Stimulated activated CD4-positive, alpha-beta T cell treated with anti-CD3 and anti-CD28 coated beads, TNF-alpha, amount 100 ng/mL, for 4 hours (primary cell): ENCODE measurements at places on chromosomes 7 and 10.

- no peak for DNase-seq
These were observed 37.1 kb downstream of the FAM53B start for GRCh38 chr10:124707144-124707467.

DNA sequence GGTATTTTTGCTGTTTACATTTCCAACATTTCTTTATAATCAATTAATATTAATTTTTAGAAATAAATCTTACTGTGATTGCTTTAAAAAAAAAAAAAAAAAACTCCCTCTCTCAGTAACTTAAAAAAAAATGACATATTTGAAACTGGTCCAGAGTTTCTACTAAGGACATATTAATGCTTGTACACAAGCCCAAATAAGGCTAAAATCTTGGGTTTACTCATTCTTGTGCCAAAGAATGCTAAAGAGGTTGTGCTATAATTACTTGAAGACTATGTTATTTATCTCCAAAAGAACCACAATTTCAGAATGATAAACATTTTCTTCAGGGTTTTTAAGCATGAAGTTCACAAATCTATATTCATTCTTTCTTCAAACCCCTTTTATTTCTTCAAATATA, 39.4 kb upstream of the PHF14 start:
- no peak for DNase-seq

GRCh38 chr7:150941351-150942000, 36.6 kb downstream of the KCNH2 start:
- no peak for DNase-seq

- no peak for DNase-seq
These were observed 44.2 kb upstream of the LRRC4 start for GRCh38 chr7:128075242-128076095.

DNA sequence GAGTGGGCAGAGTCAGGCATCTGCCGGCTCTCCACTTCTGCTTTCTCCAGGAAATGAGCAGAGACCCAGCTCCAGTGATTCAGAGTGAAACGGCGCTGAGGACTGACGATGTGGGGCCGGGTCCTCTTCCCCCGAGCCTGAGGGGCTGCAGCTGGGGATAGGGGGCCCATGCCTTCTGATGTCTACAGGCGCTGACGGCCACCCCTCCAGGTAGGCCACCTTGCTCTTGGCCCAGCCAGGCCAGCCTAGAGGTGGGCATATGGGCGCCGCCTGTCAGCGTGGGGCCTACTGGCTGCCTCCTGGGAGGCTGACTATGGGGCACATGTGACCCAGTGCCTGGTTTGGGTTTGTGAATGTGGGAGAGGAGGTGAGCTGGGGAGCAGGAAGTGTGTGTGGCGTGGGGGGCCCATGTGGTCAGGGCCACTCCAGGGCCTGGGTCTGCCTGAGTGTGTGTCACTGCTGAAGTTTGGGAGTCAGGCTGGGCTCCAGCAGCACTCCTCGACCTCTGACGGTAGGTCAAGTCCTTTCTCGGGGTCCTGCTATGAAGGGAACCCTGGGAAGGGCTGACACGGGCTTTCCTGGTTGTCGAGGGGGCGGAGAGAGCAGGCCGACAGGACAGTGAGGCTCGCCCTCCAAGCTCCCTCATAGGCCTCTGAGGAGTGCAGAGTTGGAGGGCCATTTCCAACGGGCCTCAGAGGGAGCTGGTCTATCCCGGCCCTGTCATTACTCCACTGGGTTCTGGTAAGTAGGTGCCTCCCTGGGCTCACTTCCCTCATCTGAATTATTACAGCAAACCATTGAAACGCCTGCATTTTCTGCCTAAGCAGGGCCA, at the start of gene WDFY4:
WDFY4 (plus strand) TSS at position 82 of the 832 bp plus-strand sequence. CDS start 24,860 bp downstream, outside the sequence.
- DNase-seq: no peak

DNA sequence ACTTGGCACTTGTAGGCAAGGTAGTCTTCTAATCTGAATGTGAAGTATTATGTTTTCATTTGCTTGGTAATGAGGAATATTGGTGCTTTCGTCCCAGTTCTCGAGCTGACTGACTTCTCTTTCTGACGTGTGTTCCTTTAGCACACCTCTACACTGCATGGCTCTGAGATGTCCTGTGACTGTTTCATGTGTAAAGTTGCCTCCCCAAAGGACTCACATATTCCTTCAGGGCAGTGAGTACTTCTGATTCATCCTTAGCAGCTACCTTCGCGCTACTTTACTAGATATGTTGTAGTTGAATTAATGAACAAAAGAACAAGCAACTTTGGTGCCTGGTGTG, 113.7 kb downstream of the EGFR start:
- no peak for DNase-seq

- DNase-seq: no peak
These were observed 1074.1 kb downstream of the XPNPEP1 start for GRCh38 chr10:108849186-108849585.

DNA sequence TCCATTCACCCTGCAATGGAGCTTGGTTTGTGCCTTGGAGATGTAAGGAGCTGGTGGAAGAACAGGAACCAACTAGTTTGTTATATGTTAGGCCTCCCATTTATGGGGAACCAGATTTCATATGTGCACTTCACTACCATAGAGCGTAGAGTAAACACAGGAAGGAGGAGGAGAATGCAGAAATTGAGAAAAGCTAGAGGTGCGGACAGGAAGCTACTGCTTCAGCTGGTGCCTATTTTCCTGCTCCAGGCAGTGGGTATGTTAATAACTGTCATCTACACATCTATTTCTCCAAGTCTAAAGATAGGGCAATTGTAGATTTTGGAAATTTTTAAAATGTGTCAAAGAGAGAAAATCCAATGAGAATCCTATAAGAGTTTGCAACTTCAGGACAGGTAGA, 482.2 kb downstream of the PLXDC2 start:
- DNase-seq: no peak

GRCh38 chr10:26624006-26624405, 73.5 kb upstream of the PDSS1 start:
- DNase-seq: no peak

DNA sequence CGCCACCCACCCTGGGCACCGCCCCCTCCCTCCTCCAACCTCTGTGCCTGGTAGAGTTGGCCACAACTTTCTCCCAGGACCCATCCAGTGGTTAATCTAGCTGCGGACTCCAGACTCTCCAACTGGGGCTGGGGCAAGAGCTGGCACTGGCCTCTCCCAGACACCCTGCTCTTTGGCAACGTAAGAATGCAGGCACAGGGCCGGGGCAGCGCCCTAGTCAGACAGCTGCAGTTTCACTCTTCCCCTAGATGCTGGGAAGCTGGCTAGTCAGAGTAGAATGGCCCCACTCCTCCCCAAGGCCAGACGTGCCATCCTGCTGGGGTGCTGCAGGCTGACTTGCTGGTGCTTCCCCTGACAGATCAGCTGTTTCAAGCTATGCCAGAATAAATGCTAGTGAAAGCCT, 22.1 kb downstream of the HSPA12A start:
- no peak for DNase-seq

- no peak for DNase-seq
These were observed 148.3 kb downstream of the USP6NL start for GRCh38 chr10:11463111-11463510.

- no peak for DNase-seq
These were observed 100.5 kb downstream of the PRKAG2 start for GRCh38 chr7:151776446-151776845.

GRCh38 chr7:112414855-112415490, 35.3 kb upstream of the IFRD1 start:
- no peak for DNase-seq

GRCh38 chr7:22612776-22613175, 112.8 kb upstream of the STEAP1B start:
- no peak for DNase-seq

DNA sequence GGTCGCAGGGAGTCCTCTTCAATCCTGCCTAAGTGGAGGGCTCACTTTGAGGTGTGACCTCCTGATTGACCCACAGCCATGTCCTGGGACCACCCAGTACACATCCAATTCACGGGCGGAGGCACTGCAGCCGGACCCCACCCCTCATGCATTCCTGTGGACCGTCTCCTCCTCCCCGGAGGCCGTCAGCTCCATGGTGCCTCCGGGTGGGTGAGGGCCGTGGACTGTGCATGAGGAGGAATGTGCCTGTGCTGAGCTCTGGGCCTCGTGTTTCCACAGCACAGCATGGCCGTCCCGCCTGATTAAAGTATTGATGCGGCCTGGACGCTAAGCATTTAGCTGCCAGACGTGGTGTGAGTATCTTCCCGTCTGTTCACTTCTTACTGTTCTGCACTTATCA, 52.8 kb downstream of the CFAP46 start:
- DNase-seq: no peak

DNA sequence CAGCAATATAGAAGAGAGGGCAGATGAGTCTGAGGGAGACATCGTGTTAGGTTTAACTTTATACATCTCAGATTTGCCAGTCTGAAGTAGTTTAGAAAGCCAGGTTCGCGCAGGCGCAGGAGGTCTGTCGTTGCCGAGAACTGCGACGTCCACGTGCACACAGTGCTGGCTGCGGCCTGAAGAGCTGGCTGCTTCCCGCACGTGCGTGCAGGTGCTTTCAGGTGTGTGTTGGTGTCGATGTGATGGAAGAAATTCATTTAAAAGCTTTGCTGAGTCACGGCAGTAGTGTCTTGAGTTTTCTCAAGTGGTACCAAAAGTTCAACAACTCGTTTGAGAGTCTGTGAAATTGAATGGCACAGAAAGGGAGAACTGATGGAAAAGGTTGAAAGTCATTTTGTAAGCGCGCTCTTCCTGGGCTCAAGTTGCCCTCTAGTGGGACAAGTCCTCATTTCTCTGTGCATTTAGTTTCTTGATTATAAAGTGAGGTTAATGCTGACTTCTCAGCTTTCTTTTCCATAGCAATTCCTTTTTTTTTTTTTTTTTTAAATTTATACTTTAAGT, 18.6 kb downstream of the WDR37 start:
- DNase-seq: no peak

DNA sequence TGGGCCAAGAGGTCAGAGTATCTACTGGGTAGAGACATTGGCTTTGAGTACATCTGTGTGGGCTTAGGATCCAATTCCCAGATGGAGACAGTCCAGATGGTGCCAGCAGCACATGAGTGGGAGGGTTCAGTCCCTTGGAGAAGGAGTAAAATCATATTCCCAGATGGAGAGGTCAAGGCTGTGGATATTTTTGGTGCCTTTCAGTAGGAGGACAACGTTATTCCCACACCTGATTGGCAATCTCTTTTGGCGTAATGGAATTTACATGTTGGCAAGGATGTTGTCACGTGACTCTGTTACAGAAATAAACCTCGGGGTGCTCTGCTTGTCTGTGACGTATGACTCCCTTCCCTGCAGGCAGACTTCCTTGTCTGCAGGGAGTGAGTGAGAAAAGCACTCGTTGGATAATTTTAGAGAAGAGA, 27.6 kb downstream of the NPS start:
- DNase-seq: no peak

GRCh38 chr7:43701500-43701854, 27.8 kb downstream of the COA1 start:
- DNase-seq: no peak

DNA sequence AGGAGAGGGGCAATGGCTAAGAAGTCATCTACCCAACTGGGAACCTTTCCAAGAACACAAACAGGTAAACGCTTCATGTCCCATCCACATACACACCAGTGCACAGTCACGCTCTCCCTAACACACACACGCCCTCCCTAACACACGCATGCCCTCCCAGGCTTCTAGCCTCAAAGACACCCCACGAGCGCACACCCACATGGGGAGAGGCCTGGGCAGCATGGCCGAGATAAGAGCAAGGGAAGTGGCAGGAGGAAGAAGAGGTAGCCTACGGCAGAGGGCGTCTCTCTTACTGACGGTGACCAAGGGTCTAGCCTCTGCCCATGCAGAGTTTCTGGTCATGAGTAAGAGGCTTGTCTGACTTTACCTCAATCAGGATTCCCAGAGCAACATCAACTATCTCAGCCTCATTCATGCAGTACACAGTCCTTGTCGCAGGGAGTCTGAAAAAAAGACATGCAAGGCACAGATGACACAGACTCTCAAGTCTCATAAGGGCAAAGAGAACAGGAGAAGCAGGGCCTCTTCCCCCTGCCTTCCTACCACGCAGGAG, 3.1 kb downstream of the CYREN start:
- DNase-seq: no peak

GRCh38 chr7:15086131-15086611, 183.6 kb upstream of the DGKB start:
- DNase-seq: no peak

DNA sequence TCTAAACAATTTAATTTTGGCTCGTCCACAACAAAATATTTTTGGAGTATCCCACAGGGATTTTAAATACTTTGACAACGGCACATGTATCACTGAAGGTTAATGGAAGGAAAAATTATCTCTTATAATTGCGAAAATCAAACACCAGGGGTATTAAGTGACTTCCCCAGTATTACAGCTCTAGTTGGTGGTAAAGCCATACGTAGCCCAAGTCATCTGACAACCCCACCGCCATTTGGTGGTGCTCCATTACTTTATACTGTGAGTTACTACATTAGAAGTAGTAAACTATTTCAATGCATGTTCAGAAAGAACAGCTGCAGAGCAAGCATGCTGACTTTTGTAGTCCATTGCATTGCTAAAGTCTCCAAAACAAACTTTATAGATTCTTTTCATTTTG, 179.7 kb downstream of the HGF start:
- no peak for DNase-seq

- no peak for DNase-seq
These were observed 14.8 kb upstream of the CD36 start for GRCh38 chr7:80623503-80624252.

DNA sequence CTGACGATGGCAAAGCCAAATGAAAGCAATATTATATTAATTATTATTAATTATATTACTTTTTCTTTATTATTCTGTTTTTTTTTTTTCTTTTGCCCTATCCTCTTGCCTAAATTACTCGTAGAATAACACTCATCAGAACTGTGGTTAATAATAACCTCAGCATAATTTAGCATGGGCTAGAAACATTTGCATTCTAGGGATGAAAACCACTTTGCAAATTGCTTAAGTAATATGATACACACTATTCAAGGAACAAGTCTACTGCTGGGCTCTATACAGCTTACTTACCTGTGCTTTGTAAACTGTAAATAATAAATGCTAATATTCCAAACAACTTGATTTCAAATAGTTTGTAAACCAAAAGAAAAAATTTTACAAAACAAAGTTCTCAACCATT, 375.8 kb downstream of the HGF start:
- DNase-seq: no peak

GRCh38 chr10:43305876-43306275, 39.0 kb upstream of the RASGEF1A start:
- no peak for DNase-seq

DNA sequence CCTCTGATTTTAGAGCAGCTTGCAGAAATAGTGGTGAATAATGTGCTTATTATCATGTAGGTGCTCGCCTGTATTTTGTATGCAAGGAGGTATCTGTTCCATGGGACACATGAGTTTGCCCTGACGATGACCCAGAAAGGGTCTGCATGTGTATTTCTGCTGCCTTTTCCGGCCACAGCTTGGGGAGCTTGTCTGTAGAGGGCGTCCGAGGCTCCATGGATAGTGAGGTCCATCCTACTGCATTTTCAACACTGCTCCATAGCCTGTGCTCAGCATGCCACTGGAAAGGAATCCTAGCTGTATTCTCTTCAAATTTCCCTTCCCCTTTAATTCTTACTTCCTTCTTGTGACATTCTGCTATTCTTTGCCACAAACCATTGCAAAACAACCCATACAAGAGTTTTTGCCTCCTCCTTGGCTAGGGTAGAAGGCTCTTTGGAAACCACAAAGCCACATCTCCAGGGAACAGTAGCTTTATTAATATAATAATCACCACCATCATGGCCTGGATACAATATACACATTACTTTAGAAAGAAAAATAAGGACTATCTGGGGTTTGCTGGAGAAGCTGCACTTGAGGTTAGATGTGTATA, 127.7 kb downstream of the DYNC1I1 start:
- DNase-seq: no peak
